ENCODE measurements at places on chromosomes 11 and 22.

GRCh38 chr22:41825376-41825775 lies 7.5 kb upstream of the SREBF2 start:
- DNase-seq, result peak; percentile 59

GRCh38 chr11:114586797-114587196 lies 8.8 kb downstream of the NXPE4 start:
- no peak for DNase-seq

GRCh38 chr11:19903620-19904069 lies 191.0 kb downstream of the NAV2 start:
- DNase-seq, result peak; percentile 79

GRCh38 chr11:3920148-3920852 lies 64.8 kb downstream of the STIM1 start:
- DNase-seq, result peak; percentile 35

DNA sequence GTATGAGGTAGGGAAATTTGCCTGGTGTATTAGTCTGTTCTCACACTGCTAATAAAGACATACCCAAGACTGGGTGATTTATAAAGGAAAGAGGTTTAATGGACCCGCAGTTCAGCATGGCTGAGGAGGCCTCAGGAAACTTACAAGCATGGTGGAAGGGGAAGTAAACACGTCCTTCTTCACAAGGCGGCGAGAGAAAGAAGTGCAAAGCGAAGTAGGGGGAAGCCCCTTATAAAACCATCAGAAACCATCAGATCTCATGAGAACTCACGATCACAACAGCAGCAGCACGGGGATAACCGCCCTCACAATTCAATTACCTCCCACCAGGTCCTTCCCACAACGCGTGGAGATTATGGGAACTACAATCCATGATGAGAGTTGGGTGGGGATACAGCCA lies 12.0 kb upstream of the RFPL2 start:
- DNase-seq, result no peak

GRCh38 chr11:94450048-94450447 lies 43.6 kb downstream of the MRE11 start:
- no peak for DNase-seq

GRCh38 chr11:128625746-128626145 lies 38.4 kb upstream of the ETS1 start:
- DNase-seq, result no peak

DNA sequence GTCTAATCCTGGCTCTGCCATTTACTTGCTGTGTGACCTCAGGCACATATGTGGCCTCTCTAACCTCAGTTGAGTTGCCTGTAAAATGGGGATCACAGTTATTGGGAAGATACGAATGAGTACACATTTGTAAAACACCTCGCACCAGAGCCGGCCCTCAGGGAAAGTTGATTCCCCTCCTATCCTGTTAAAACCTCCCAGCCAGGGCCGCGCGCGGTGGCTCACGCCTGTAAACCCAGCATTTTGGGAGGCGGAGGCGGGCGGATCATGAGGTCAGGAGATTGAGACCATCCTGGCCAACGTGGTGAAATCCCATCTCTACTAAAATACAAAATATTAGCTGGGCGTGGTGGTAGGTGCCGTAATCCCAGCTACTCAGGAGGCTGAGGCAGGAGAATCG lies 7.8 kb upstream of the MYBPC3 start:
- DNase-seq, result no peak

- no peak for DNase-seq
Measured at GRCh38 chr11:69293087-69293486, 868 bp upstream of the MYEOV start.

DNA sequence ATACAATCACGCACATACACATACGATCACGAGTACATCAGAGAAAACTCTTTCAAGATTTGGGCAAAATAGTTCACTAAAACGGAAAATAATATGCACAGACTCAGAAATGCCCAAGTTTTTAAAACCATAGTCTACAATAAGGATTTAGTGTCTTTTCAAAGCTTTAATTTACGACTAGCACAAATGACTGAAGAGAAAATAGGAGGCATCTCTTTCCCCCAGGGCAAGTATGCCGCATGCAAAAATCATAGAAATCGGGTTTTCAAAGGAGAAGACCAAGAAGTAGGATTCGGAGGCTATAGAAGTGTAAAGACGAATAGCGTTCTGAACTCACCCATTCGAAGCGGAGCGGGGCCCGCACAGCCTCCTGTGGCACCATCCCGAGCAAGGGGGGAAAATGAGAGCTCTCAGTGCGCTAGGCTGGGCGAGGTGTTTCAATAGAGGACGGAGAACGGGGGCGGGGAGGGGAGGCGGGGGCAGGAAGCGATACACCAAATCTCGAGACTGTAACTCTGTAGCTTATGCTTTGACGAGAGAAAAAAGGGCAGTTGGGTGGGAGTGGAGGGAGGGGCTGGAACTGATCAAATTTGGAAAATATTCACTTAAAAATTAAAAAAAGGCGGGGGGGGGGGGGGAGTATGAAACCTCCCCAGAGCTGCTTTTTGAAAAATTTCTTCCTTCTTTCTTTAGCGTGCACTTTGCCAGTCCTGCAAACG lies 15.8 kb downstream of the BLID start:
- DNase-seq, result peak; percentile 55

DNA sequence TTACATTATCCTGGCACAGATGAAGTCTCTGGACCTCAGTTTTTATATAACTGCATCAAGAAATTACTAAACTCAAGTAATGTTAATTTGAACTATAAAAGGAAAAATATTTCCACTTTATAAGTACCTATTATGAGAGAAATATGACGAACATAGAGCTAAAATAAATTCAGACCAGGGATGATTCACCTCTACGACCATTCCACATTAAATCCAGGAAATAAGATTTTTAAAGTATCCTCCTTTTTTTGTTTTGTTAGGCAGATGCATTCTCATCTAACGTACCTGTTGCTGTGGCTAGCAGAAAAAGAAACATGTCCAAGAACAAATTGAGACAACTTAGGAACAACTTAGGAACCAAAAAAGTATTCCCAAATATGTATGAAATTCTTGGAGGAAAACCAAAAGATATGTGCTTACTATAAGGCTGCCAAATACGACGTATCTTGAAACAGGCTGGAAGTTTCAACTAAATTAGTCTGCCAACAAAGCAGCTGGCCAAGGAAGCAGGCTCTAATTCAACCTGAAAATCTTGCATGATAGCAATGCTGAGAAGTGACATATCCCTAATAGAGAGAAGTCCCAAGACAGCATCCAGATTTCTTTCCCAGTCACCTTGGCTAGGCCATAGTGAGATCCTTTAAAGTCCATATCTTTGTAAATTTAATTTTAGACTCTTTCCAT lies 15.7 kb downstream of the SPTY2D1 start:
- no peak for DNase-seq

DNA sequence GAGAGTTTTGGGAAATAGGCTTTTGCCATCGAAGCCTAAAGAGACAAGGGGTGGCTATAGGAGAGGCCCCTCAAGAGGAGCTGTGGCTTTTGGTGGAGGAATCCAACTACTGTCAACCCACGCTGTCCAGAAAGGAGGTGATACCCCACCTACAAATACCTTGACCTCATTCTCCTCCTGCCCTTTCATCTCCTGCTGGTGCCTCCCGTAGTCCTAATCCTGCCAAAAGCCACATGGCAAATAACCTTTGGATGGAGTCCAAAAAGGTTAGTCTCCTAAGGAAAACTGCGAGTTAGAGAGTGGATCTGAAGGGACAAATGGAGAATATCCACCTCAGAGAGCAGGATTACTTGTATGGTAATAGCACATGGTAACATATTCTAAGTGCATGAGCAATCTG lies 112.7 kb downstream of the PDE3B start:
- no peak for DNase-seq

DNA sequence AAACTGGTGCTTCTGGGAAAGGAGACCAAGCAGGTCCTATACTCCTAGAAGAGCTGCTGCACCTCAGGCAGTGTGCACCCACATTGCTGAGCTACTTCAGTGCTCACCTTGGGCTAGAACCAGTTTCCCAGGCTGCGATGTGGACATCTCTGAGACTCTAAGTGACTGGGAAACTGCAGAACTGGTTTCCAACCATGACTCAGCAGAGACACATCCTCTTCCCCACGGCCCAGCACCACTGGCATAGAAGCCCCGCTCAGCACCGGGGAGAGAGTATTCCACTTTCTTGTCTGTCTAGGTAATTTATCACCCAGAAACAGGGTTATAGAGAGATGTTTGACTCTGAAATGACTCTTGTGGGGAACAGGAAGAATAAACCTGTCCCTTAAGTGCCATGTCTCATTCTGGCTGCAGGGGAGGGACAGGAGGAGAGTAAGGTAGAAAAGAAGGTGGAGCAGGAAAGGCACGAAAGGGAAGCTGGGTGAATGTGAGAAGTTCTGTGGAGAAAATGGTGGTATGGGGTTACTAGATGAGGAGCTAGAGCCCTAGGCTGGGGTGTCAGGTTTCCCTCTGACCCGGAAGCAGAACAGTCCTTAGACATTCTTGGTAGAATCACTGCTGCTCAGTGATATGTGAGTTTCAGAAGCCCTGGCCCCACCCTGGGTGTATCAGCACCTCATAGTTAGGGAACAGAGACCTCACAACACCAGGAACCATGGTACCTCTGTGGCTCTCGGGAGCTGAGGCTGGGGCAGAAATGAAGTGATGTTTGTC lies 340.4 kb upstream of the NCAM1 start:
- no peak for DNase-seq

- DNase-seq, result no peak
Measured at GRCh38 chr11:31968461-31969358, 122.2 kb upstream of the RCN1 start.

DNA sequence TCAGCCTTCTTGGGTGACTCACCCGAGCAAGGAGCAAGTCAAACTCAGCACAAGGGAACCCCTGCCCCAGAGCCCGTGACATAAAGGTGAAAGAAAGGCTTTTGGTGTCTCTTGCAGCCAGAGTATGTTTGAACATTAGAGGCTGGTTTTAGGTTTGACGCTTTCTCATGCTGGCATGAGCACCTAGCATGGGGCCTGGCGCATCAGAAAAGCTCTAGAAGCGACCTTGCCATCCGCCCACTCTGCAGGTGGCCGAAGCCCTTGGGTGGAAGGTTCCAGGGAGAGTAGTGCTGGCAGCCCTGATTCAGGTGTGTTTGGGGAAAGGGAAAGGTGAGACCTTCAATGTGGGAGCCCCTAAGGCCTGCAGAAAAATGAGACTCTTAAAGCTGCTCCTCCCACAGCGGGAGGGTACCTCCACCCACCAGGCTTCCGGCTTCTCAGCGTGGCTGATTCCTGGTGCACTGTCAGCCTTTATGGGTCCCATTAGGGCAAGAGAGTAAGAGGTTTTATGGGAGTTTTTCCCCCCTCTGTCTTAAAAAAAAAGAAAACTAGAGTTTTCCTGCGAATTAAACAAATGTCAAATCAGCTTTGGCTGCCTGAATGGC lies 88.4 kb downstream of the GRIK4 start:
- DNase-seq, result no peak

- no peak for DNase-seq
Measured at GRCh38 chr11:76880314-76880713, 19.6 kb downstream of the ACER3 start.

GRCh38 chr11:125959511-125959910 lies 13.7 kb downstream of the VSIG10L2 start:
- no peak for DNase-seq

GRCh38 chr11:118435290-118435892 lies 901 bp upstream of the KMT2A start:
- DNase-seq, result peak; percentile 80

DNA sequence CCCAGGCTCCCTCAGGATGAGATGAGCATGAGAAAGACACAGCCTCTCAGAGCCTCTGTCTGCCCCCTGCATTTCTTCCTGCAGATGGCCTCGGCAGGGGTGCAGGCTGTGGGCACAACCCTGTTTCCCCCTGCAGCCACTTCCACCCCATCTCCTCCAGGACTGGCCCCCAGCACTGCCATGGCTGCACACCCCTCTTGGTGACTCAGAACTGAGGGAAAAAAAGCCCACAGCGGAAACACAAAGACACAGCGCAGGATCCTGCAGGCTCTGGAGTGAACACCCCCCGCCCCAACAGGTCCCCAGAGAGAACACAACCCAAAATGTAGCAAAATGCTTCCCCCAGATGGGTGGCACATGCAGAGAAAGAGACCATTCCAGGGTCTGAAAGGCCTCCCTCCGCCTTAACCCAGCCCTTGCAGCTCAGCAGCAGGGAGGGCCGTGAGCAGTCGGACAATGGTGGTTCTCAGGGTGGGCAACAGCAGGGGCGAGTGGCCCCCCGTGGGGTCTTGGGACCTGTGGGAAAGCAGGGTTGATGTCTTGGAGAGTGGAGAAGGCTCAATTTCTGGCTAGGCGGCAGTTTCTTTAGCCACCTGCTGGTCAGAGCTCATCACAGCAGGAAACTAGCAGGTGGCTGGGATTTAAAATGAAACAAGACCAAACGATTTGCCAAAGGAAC lies 8.0 kb downstream of the TUBGCP6 start:
- DNase-seq, result no peak

DNA sequence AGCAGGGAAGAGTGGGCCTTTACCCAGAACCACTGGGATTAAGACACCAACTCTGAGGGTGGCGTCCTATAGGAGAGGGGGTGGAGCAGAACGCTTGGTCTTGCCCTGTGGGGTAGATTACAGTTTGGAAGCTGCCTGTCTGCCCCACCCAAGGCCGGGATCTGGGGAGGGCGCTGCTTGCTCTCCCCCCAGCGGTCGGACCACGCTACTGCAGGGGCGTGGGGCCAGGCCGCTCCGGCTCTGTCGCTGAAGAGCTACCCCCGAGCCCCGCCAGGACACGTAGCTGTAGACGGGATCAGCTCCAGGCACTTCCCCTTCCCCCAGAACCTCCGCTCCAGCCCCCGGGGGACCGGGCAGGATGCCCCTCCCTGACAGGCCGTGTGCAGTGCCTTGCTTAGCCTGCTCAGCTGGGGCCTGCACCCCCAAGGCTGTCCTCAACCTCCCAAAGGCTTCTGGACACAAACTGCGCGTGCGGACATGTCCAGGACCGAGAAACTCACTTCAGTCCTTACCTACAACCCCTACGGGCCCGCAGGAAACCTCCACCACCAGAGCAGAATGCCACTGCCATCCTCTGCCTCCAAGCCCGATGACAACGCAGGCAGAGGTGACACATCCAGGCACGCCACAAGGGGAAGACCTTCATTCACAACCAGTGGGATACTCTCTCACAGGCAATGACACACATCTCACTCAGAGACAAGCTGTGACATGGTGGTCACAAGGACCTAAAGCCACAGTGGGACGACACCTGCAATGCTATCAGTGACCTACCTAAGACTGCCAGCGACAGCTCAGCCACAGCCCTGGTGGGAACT lies 3.6 kb downstream of the AHNAK start:
- DNase-seq, result peak; percentile 95

- DNase-seq, result peak; percentile 98
Measured at GRCh38 chr22:29883045-29883774, at the start of gene MTMR3. Gene MTMR3, plus strand, starts transcription at chr22:29883174. Its CDS starts 87,886 bp downstream, at chr22:29971060.

DNA sequence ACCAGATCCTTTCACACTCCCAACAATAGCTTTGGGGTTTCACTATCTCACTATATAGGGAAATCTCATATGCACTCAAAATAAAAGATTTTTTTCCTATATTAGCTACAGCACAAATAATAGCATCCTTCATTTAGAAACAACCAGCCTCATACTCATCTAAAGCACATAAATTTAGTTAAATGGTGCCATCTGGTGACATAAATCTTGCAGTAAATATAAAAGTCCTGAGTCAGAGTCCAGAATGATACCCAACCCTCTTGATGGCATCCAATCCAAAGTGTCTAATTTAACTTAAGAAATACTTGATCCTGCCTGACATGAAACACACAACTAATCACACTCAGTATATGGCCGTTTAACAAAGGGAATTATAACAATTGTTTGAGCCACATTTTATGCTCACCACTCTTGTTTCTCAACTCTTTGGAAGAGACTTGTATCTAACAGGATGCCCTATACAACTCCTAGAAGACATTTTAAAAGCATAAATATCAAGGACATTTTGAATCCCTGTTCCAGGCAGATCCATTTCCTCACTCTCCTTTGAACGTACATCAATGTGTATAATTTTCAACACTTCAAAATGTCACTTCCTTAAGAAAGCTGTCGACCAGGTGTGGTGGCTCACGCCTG lies 36.2 kb downstream of the DLG2 start:
- DNase-seq, result no peak
